ENCODE measurements at places on chromosomes 1 and 21.

DNA sequence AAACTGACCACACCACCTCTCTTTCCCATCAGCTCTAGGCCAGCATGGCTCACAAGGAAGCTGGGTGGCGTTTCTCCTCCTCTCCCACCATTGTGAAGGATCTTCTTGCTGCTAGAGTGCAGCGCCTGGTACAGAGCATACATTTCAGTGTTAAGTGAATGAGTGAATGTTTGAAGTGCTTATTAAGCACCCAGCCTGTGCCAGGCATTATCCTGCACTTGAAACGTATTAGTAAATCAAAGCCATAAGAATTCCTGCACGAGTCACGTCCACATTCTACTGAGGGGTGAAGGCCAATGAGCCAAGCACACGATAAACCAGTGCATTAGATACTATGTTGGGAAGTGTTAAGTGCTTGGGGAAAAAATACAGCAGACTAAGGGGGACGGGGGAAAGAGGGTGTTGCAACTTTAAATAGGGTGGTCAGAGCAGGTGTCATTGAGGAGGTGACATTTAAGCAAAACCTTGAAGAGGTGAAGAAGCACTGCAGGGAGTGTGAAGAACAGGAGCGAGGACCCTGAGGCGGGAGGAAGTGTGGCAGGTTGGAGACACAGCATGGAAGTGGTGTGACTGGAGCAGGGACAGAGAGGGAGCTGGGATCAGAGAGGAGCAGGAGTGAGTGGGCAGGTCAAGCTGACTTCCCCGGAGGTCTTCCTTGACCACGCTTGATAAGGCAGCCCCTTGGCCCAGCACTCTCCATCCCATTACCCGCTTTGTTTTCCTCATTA lies 48.5 kb upstream of the LRRN2 start:
- DNase-seq: no peak

GRCh38 chr1:24400065-24400464 lies 13.5 kb downstream of the STPG1 start:
- no peak for DNase-seq

- DNase-seq: peak; percentile 83
Observed at GRCh38 chr1:184068354-184068753, 16.8 kb downstream of the TSEN15 start.

GRCh38 chr1:224106568-224107281 lies 7.2 kb upstream of the FBXO28 start:
- peak; percentile 64 for DNase-seq

GRCh38 chr21:26147535-26147934 lies 23.0 kb downstream of the APP start:
- DNase-seq: peak; percentile 63

GRCh38 chr1:240435996-240436566 lies 175.9 kb downstream of the GREM2 start:
- DNase-seq: no peak

DNA sequence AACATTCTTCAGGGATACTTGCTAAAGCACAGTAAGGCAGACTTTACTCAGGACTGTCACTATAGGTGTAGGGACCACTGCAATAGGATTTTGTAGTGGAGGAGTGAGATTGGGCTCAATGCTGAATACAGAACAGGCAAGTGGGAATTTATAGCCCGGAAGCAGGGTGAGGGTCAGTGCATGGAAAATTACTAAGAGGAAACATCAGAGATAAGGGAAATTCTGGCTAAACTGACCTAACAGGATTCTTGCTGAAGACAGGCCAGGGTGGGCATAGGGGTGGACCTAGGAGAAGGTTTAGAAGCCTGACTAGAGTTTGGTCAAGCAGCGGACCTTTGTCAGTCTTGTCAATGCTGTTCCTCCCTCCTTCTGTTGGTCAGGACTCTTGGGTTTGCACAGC lies 20.8 kb upstream of the ZNF362 start:
- DNase-seq: no peak

- peak; percentile 1 for DNase-seq
Observed at GRCh38 chr1:1171546-1172340, 1.9 kb upstream of the TTLL10 start.

DNA sequence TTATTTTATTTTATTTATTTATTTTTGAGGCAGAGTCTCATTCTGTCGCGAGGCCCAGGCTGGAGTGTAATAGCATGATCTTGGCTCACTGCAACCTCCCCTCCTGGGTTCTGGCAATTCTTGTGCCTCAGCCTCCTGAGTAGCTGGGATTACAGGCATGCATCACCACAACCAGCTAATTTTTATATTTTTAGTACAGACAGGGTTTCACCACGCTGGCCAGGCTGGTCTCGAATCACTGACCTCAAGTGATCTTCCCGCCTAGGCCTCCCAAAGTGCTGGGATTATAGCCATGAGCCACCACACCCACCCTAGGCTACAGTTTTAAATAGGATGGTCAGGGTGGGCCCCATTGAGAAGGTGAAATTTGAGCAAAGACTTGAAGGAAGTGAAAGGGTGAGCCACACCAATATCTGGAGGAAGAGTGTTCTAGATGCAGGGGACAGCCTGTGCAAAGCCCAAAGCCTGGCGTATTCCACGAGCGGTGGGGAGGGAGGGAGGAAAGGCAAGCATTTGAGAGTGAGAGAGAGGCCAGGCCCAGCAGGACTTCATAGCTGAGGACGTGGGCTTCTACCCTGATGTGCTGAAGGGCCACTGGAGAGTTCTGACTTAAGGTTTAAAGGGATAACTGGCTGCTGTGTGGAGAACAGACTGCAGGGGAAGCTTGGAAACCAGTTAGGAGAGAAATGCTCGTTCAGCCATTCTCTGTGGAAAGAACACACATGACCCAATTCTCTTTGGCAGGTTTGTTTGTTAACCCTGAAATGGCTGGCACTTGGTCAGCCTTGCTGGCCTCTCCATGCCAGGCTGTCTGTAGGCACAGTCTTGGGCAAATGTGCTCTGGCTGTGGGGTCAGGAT lies 62.6 kb upstream of the FAM20B start:
- DNase-seq: no peak
